ENCODE measurements at places on chromosomes 16 and 17.

DNA sequence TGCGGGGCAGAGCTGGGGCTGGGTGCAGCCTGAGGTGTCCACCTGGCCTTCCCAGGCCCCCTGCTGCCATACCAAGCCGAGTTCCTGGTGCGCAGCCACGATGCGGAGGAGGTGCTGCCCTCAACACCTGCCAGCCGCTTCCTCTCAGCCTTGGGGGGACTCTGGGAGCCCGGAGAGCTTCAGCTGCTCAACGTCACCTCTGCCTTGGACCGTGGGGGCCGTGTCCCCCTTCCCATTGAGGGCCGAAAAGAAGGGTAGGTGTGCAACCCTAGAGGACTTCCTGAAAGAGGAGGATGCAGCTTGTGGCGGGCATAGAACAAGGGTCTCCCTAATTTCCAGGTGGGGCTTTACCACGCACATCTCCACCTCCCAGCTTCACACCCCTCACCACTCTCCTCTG lies 2.5 kb downstream of the SGCA start:
- DNase-seq, result no peak

- DNase-seq, result no peak
Measured at GRCh38 chr16:68041783-68042182, 18.7 kb downstream of the DUS2 start.

- DNase-seq, result peak; percentile 25
Measured at GRCh38 chr16:48277158-48277557, 29.8 kb upstream of the ABCC11 start.

DNA sequence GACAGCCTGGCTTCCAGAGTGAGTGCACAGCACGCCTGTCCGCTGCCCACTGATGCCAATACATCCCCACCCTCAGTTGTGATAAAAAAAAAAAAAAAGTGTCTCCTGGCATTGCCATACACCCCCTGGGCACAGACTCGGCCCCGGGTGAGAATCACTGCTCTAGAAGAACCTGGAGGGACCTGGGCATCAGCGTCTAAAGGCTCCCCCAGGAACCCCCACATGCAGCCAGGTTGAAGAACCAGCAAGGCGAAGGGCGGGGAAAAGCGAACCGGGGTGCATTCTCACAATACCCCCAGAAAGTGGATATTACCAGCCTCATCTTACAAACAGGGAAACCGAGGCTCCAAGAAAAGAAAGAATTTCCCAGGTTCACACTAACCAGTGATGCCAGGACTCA lies 27.7 kb downstream of the TBC1D16 start:
- no peak for DNase-seq

DNA sequence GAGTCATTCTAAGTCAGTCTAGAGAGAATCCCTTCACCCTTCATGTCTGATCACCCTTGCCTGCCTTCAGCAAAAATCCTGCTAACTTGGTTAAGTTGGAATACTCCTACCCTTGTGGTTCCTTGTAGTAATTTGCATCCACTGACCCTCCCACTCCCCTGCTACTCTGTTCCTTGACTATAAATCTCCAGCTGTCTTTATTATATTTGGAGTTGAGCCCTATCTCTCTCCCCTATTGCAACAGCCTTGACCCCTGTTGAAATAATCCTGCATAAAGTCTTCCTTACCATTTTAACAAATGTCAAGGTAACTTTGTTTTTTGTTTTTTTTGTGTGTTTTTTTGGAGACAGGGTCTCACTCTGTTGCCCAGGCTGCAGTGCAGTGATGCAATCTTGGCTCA lies 590.1 kb downstream of the WWOX start:
- no peak for DNase-seq

Data from COR-L47 (cell line).